Stimulated activated CD4-positive, alpha-beta T cell treated with anti-CD3 and anti-CD28 coated beads, Interleukin-4, amount 100 ng/mL, for 4 hours (primary cell): ENCODE measurements at places on chromosomes 5 and 9.

DNA sequence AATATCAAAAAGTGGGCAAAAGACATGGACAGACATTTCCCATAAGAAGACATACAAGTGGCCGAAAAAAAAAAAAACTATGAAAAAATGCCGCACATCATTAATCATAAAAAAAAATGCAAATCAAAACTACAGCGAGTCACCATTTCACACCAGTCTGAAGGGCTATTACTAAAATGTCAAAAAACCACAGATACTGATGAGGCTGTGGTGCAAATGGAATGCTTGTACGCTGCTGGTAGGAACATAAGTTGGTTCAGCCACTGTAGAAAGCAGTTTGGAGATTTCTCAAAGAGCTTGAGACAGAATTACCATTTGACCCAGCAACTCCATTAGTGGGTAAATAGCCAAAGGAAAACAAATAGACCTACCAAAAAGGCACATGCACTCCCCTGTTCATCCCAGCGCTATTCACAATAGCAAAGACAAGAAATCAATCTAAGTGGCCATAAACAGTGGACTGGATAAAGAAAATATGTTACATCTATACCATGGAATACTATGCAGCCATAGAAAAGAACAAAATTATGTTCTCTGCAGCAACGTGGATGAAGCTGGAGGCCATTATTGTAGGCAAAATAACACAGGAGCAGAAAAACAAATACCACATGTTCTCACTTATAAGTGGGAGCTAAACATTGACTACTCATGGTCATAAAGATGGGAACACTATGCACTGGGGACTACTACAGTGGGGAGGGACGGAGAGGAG, 110.6 kb upstream of the BOD1 start:
- no peak for DNase-seq

DNA sequence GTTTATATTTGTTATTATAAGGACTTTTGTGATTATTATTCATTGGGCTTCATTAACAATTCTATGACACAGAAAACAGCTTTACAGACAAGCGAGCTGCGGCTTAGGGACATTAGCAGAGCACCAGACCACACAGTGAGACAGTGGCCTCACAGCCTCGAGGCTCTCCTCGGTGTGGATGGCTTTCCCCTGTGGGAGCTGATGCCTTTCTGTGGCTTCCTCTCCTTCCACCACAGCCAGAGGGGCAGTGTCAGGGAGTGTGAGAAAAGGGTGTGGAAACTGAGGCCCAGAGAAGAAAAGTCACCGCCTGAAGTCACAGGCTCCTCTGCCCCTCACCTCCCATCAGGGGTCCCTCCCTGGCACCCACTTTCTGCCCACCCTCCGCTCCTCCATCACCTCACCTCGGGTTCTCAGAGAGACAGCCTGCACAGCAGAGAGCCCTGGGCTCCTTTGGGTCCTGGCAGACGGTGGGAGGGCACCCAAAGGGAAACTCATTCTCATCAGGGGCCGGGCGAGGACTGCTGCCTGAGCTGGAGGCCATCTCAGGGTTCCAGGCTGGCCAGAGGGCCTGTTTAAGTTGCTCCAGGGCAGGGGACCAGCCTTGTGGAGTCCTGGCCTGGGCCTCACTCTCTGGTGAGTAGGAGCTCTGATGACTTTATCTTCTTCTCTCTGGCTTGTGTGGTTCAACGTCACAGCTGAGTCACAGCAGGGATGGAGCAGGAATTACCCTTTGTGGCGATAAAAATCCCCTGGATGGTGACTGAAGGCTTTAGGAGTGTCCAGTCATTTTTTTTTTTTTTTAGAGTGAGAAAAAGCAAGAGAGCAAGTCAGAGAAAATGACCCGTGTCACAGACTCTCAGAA, 830 bp downstream of the TRAF1 start:
- DNase-seq: peak; percentile 74

DNA sequence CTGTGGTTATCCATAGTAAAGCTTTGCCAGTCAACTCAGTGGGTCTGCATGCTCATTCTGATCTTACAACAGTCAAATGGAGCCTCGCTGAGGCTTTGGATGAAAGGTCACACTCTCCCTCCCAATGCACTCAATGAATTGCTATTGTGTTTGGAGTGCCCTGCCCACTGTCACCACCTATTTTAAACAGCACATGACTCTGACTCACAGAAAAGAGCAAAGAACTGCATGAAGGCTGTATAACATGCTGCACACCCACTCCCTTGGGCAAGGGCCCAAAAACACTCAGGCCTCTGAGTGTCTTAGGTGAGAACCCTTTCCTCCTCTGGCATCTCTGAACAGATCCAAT, 118.7 kb upstream of the CCDC112 start:
- DNase-seq: no peak

DNA sequence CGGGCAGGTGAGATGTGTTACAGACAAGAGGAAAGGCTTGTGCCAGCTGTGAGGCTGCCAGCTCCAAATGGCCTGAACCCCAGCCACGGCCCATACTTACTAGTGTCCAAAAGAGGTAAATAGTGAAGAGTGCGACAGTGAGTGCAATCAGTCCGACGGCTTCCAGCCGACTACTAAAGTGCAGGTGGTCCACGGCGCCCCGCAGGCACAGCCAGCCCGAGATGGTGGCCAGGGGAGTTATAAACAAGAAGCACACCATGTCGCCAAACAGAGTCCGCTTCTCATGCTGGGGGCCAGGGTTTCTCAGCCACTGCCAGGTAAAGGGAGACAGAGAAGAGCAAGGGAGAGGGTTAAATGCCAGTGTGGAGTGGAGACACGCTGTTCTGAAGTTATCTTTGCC, 101.1 kb downstream of the LMNB1 start:
- no peak for DNase-seq

DNA sequence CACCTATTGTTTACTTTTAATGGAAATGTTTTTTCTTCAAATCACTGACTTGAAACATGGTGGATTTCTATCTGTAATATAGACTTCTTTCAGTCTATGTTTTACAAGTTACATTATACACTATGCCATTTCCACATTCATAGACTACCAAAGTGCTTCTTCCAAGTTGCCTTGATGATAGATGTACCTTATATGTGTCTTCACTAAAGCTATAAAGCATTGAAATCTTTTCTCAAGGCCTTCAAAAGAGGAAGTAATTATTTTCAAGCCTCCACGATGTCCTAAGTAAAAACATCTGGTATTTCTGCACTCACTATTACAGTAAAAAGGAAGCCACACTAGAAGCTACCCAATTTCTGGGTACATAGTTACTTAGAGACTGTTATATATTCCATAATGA, 113.3 kb downstream of the FGF10 start:
- DNase-seq: no peak

- no peak for DNase-seq
These were observed 106.8 kb upstream of the RASGRF2 start for GRCh38 chr5:80853413-80853812.

DNA sequence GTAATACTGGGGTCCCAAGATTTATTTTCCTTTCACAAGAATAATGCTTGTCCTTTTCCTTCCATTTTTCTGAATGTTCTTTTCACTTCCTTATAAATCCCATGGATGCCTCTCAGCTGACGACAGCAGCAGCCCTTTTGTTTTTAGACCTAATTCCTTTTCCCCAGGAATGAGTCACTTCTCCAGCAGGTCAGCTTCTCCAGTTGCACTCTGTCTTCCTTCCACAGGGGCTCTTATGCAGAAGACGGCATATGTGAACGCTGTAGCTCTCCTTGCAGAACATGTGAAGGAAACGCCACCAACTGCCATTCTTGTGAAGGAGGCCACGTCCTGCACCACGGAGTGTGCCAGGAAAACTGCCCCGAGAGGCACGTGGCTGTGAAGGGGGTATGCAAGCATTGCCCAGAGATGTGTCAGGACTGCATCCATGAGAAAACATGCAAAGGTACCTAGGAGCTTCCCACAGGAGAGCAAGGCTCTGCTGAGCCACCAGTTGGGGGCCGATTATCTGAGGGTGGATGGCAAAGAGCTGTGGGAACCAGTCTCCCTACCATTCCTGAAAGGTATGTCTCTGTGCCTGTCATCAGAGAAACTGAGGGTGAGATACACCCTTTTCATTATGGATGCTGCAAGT, 72.9 kb downstream of the RFK start:
- no peak for DNase-seq
